Colonic mucosa (tissue), 4 donors: ENCODE measurements at places on chromosomes 11 and 22. TPM values are rescaled to one million over a fixed set of nuclear protein-coding genes. Genes with fewer than 3 reads are reported as not detected.

Gene GSTT2B
- total RNA-seq, result 2.7 TPM

Gene MUC5AC
- total RNA-seq, result 0.20 TPM

Gene APOBEC3B
- total RNA-seq, result 9.3 TPM

Gene PPFIA1
- 47.5 TPM for total RNA-seq

Gene KRTAP5-8
- total RNA-seq, result not detected

Gene APLNR
- total RNA-seq, result 7.1 TPM

Gene SMDT1
- 135 TPM for total RNA-seq

Gene IL18BP
- 5.6 TPM for total RNA-seq

Gene OAF
- total RNA-seq, result 142 TPM

Gene CYTH4
- 3.0 TPM for total RNA-seq

Gene MRPL23
- total RNA-seq, result 140 TPM

Gene RFPL2
- total RNA-seq, result not detected

Gene OR51M1
- not detected for total RNA-seq

Gene MRGPRF
- 3.0 TPM for total RNA-seq

Gene TAF1D
- 100 TPM for total RNA-seq

Gene MMP12
- 2.3 TPM for total RNA-seq

Gene MYBPC3
- total RNA-seq, result 0.42 TPM

Gene GTSE1
- total RNA-seq, result 7.8 TPM

Gene CARD16
- 40.2 TPM for total RNA-seq

Gene TCN1
- total RNA-seq, result not detected

Gene SERPIND1
- 0.32 TPM for total RNA-seq

Gene CCND1
- 94.6 TPM for total RNA-seq

Gene ATF4
- total RNA-seq, result 279 TPM

Gene RIMBP3B
- 0.05 TPM for total RNA-seq

Gene GAL
- 3.5 TPM for total RNA-seq

Gene KRTAP5-7
- total RNA-seq, result 0.17 TPM

Gene KCNJ11
- 1.4 TPM for total RNA-seq

Gene OR56A1
- not detected for total RNA-seq

Gene TRIM34
- 6.2 TPM for total RNA-seq

Gene UBQLNL
- total RNA-seq, result not detected

Gene ZNF280A
- not detected for total RNA-seq

Gene DSCAML1
- 4.3 TPM for total RNA-seq

Gene MB
- 2.9 TPM for total RNA-seq

Gene MAPK8IP1
- 2.4 TPM for total RNA-seq

Gene RBMXL2
- total RNA-seq, result not detected

Gene HMBS
- 18.7 TPM for total RNA-seq

Gene CD6
- total RNA-seq, result 3.0 TPM

Gene UBTFL1
- total RNA-seq, result not detected

Gene LMNTD2
- total RNA-seq, result 13.6 TPM

Gene KRTAP5-1
- total RNA-seq, result not detected

Gene FDXACB1
- 1.6 TPM for total RNA-seq

Gene GRIK4
- 0.10 TPM for total RNA-seq

Gene KRTAP5-4
- total RNA-seq, result not detected

Gene OR6T1
- total RNA-seq, result not detected

Gene PKP3
- 167 TPM for total RNA-seq
